ENCODE measurements at places on chromosomes 11 and 22.

GRCh38 chr22:16838073-16838472 lies 12.9 kb upstream of the XKR3 start:
- DNase-seq, result no peak

DNA sequence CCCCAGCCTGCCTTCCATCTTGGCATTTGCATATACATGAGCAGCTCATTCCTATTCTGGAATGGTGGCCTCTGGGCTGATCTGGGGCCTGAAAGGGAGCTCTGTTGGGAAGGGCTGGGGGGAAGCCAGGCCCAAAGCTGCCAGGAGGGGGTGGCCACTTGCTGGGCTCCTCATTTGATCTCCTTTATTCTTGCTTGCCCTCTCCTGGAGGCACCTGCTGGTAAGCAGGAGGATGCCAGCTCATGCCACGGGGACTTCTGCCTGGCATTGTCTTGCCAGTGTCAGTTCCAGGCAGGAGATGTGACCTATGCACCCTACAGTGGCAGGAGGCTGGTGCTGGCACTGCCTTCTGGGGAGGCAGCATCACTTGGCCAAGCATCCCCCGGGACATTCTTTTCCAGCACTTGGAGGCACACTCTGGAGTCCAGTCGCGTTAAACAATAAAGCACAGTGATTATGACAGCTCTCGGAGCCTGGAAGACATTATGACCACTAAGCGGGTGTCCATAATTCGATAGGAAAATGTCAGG lies 128.3 kb downstream of the NTM start:
- DNase-seq, result no peak

- DNase-seq, result no peak
These were observed 10.0 kb downstream of the SIK2 start for GRCh38 chr11:111612224-111612623.

- no peak for DNase-seq
These were observed 385.7 kb downstream of the AASDHPPT start for GRCh38 chr11:106463154-106463553.

DNA sequence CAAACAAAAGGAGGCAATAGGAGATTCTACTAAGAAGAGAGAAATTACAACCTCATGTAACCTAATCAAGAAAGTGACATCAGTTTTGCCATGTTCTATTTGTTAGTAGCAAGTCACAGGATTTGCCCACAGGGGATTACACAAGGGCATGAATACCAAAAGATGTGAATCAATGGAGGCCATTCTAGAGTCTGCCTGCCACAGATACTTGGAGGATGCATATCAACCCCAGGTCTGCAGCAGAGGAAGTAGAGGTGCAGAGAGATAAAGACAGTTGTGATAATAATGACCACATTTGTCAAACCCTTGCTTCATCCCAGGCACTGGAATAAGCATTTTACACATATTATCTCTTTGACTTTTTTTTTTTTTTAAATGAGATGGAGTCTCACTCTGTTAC lies 2.4 kb upstream of the ASCC2 start:
- DNase-seq, result no peak

DNA sequence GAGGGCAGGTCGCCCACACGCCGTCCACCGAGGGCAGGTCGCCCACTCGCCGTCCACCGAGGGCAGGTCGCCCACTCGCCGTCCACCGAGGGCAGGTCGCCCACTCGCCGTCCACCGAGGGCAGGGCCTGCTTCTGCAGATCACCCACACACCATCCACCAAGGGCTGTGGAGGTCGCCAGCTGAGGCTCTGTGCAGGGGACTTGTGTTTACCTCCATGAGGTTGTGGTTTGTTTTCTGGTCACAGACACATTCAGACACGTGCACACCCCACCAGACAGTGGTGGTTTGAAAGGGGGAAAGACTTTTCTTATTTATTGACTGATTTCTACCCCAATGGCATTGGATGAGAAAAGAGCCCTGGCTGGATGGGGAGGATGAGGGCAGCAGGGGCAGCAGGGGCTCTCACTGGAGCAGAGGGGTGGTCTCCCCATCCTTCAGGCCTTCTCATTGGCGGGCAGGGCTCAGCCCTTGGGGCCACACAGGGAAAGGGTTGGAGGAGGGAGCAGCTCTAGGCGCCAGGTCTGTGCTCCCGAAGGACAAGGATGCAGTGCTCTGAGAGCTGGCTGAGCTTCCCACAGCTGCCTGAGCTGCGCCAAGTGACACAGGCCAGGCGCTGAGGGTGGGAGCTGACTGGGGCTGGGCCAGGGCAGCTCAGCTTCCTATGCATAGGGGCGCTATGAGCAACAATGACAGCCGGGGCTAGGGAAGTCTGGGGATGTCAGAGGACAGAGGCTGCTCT lies 252.6 kb upstream of the B3GAT1 start:
- DNase-seq, result no peak

DNA sequence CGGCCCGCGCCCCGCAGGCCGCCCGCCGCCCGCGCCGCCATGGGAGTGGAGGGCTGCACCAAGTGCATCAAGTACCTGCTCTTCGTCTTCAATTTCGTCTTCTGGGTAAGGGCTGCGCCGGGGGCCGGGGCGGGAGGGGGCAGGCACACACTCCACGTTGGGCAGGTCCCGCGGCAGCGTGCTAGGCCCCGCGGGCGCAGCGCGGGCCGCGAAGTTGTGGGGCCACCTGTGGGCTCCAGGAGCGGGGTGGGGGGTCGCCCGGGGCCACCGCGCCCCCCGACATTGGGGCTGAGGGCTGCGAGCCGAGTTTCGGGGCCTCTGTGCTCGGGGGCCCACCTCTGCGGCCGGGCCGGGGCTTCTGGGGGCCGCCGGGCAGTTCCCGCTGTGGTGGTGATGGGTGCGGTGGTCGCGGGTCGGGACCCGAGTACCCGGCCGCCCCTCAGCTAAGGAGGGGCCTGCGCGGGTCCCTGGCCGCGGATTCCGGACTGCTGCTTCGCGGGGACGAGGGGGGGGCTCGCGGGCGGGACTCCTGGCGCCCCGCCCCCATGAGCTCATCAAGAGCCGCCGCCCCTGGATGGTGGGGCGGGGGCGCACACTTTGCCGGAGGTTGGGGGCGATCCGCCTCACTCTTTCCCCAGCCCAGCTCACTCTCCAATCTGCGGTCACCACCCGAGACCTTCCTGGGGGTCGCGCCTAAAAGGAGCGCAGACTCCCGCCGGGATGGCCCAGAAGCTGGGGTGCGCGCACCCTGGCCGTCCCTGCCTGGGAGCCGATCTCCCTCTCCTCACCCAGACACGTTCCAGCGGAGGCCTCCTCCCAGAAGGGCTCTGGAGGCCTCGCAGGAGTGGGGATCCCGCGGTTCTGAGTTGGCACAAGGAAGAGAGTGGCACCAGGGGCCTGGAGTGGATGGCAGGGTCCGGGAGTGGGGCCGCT lies 667 bp downstream of the CD81 start:
- no peak for DNase-seq

DNA sequence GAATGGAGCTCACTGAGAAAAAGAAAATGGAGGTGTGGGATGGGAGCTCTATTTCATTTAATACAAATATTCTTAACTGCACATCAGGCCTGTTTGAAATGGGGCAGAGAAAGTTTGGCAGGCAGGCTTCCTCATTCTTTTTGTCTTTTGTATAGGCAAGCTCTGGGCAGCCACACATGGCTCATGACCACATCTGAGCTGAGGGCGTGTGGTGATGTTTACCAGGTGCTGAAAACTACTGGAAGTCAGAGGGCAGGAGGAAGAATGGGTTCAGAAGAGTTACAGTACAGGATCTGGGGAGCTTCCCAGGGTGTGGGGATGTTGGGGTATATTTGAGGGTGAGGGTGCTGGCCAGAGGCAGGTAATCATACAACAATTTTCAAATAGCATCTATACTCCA lies 66.3 kb upstream of the NAV2 start:
- DNase-seq, result no peak

DNA sequence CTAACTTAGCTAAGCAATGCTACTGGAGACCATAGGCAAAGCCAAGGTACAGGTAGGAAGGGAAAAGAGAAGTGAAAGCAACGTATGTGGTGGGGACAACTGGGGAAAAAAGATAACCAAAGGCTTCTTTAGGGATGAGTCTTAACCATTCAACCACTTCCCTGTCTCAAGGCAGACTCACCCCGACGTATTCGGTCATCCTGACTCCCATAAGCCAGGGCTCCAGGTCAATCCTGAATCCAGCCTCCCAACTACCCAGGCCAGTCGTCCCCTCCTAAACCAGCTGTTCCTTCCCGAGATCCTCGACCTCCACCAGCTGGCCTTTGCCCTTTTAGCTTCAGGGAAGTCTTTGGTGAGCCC lies 330 bp downstream of the ACP2 start:
- no peak for DNase-seq

GRCh38 chr11:81497202-81497804 lies 1236.4 kb downstream of the FAM181B start:
- DNase-seq, result no peak

DNA sequence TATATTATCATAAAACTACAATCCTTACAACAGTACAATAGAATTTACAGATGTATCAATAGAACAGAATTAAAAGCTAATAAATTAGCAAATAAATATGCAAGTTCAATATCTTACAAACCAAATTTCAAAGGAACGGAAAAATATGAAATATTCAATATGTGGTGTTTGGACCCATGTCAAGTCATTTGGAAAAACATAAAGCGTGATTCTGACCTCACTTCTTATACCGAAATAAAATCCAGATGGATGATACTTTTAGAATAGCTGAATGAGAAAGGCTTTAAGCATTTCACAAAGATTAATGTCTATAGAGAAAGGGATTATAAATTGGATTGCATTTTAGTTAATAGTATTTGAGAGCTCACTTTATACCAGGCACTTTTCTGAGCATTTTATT lies 92.8 kb upstream of the TEAD1 start:
- DNase-seq, result no peak

GRCh38 chr22:44952863-44953746 lies 56.7 kb downstream of the PHF21B start:
- DNase-seq, result no peak

DNA sequence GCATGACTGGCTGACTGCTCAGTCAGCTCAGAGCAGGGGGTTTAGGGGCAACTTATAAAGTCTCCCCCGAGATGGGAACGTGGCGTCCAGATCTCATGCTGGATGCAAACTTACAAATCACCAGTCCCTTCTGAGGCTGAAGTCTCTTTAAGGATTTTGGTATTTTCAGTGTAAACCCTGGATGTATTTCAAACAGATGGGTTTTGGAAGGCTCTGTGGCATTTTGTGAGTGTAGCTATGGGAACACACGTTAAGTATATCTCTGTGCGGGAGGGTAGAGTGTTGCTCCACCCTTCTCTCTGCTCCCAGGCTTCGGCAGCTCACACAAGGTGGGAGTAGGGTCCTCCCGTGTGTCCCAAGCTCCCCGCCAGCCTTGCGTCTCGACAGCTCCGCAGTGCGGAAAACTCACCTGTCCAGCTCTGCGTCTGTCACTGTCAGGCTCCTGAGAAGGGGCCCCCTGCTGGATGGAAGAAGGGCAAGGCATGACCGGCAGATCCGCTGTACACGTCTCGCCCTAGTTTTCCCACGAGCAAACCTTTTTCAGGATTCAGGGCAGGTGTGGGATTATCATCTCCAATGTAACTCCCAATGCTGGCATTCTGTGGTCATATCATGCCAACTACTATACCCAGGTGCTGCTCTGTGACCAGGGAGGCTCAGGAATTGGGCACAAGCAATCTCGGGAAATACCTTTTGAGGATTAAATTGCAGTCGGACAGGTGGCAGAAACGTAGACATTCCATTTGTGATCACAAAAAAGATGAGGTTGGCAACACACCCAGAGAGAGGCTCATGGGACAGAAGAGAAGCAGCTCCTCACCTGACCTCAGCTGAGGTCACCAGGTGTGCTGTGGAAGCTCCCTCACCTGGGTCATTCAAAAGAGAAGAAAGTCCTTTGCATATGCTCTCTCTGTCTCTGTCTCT lies 313.9 kb upstream of the B3GAT1 start:
- no peak for DNase-seq
